ENCODE measurements at places on chromosomes 11 and 22.

DNA sequence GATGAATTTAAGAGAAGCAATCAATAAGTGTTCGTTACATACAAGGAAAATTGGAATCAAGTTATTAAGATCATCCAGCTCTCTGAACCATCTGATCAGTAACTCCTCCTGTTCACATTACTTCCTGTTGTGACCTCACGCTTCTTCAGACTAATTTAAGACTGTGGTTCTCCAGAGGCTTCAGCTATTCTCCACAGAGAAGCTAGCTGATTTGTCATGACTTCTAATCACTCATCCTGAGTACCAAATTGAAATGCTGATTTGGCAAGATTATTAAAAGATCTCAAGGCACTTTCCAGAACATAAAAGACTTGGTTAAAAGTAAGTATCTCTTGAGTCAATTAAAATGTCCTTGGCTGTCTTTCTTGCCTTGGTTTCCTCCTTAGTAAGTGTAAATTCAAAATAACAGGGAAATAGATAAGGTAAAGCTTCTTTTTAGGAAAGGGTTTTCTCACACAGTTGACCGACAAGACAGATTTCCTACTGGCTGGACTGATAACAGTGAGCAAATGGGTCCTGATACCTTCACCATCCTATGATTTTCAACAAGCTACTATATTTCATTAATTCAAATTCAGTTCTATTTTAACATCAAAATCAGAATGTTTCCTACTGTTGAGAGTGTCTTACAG is 38.5 kb downstream of the GAB2 start:
- DNase-seq = no peak

- DNase-seq = peak; percentile 54
Observed at GRCh38 chr22:50621356-50621880, 6.5 kb downstream of the ARSA start.

DNA sequence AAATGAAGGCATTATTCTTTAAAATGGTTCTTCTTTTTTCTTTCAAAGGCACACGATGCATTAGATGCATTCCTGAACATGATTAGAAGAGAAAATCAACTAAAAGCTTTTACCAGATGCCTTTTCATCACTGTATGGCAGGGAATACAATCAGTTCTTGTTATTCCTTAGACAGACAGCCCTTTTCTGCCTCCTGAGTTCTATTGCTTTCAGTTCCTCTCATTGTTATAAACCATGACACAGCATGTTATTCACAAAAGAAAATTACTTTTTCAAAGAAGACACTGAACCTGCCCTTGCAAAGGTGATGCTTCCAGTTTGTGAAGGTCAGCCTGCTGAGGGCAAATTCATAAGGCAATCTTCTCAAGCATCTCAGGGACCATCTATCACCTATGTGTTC is 70.1 kb downstream of the FAM181B start:
- peak; percentile 6 for DNase-seq

DNA sequence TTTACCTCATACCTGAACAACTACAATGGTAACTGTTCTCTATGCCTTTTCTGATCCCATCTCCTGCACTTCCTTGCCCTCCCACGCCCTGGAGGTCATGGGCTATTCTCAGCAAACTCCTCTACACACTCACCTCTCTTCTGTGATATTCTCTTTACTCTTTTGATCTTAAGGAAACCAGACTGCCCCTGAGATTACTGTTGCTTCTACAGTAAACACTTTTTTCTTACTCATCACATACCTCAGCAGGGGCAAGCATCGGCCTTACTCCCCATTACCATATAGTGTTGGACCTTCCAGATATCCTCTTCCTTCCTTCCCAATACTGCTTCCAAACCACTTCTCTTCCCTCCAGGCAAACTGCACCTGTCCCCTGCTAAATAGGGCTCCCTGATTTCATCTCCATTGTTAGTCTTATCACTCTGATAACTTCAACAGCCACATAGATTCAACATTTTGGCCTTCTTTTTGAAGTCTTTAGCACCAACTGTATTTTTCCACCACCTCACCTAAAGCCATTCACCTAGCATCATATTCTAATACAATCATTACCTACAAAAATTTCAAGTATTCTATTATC is 141.2 kb downstream of the RBFOX2 start:
- no peak for DNase-seq

GRCh38 chr11:71979602-71980001 is 19.1 kb upstream of the IL18BP start:
- DNase-seq = no peak

DNA sequence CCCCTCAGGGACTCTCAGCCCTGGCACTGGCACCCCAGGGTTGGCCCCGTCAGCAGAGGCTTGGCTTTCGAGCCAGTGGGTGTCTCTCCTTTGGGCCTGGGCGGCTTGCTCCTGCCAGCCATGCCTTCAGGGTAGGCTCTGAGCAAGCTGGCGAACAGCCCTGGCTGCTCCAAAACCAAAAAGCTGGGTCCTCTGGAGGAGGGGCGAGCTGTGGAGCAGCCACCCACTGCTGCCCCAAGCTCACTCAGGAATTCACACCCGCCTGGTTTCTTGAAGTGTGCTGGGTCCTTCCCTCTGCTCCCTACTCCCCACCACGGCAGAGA is 6.2 kb downstream of the YDJC start:
- no peak for DNase-seq

- no peak for DNase-seq
Observed at GRCh38 chr11:38819981-38820380, 2221.9 kb upstream of the RAG2 start.

GRCh38 chr11:22832315-22833015 is 2.9 kb upstream of the SVIP start:
- DNase-seq = no peak

GRCh38 chr22:28935713-28936112 is 52.3 kb downstream of the ZNRF3 start:
- no peak for DNase-seq

- no peak for DNase-seq
Observed at GRCh38 chr22:47190276-47190956, 428.0 kb downstream of the TBC1D22A start.

GRCh38 chr22:36374603-36375024 is 13.2 kb downstream of the MYH9 start:
- no peak for DNase-seq

DNA sequence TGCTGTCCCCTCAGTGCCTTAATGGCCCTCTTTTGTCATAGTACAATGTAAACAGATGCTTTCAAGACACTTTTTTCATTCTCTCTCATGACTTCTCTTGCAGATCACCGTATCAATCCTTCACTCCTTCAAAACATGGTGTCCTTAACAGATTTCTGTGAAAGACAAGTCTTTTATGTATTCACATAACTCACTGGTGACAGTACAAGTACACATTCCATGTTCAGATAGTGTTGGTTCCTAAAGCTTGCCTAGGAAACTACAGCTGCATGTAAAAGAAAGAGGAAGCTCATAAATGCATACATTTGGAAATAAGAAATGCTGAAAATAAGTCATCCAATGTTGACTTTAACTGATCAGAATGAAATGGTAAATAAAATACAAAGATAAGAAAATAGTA is 5.0 kb upstream of the OR52E6 start:
- DNase-seq = no peak

DNA sequence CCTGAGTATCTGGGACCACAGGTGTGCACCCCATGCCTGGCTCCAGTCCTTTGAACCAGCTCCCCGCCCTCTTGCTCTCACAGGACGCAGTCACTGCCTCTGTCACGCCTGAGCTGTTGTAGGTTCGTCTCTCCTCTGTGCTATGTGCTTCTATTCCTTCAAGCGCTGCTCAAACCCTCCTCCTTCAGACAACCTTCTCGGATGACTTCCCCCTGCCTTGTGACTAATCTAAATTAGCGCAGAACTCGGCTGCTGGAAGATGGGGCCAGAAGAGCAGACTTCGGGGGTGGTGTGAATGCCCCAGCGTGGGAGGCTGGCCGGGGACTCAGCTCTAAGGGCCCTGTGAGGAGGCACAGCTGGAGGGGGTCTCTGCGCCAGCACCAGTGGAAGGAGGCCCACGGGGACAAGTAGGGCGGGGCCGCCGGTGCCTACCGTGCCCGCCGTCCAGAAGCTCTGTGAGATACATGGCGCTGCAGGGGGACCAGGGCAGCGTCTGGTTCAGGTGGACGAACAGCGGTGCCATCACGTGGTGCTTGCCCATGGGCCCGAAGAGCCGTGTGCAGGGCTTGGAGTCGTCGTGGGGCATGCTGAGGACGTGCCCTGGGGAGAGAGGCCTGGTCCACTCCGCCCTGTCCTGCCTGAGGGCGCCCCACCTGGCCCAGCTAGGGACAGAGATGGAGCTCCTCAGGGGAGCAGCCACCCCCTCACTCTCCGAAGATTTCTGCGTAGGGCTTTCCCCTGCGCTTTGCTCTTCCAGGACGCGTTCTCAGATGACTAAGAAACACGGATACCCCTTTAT is 12.5 kb downstream of the ADAMTS8 start:
- DNase-seq = no peak

- no peak for DNase-seq
Observed at GRCh38 chr11:3613998-3614741, 27.6 kb downstream of the ART5 start.

GRCh38 chr11:68042219-68043028 is 3.6 kb downstream of the TCIRG1 start:
- no peak for DNase-seq

- DNase-seq = no peak
Observed at GRCh38 chr11:95503047-95503446, 272.0 kb upstream of the SESN3 start.

Measured in RPMI8226 (cell line).